ENCODE measurements at places on chromosomes 4 and X.

- no peak for DNase-seq
Measured at GRCh38 chr4:86050496-86050895, 309.4 kb downstream of the MAPK10 start.

- DNase-seq, result no peak
Measured at GRCh38 chrX:136529795-136530194, 2.2 kb upstream of the VGLL1 start.

DNA sequence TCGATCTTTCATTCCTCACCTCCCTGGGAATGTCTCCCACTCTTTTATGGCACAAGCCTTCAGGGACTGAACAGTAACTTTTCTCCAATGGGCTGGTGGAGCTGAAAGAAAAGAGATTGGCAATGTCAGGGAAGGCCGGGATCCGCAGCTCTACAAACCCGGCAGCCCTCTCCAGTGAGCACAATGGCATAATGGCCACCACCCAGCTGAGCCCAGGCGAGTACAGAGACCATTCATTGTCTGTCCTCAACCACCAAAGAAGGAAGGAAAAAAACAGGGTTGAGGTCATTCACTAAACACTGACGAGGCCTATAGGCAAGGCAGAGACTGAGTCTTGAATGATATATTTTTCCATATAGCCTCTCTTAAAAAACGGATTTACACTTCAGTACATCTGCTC lies 3.6 kb downstream of the GEMIN8 start:
- peak; percentile 84 for DNase-seq

DNA sequence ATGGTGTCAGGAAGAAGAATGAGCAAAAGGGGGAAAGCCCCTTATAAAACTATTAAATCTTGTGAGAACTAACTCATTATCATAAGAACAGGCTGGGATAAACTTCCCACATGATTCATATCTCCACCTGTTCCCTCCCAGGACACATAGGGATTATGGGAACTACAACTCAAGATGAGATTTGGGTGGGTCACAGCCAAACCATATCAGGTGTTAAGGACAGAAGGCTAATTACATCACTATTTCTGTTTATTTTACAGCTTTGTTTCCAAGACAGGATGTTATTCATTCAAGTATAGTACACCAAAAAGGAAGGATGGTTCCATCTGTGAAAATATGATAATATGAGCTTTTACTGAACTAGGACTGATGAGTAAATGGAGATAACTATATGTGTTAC lies 63.7 kb upstream of the ARSJ start:
- no peak for DNase-seq

DNA sequence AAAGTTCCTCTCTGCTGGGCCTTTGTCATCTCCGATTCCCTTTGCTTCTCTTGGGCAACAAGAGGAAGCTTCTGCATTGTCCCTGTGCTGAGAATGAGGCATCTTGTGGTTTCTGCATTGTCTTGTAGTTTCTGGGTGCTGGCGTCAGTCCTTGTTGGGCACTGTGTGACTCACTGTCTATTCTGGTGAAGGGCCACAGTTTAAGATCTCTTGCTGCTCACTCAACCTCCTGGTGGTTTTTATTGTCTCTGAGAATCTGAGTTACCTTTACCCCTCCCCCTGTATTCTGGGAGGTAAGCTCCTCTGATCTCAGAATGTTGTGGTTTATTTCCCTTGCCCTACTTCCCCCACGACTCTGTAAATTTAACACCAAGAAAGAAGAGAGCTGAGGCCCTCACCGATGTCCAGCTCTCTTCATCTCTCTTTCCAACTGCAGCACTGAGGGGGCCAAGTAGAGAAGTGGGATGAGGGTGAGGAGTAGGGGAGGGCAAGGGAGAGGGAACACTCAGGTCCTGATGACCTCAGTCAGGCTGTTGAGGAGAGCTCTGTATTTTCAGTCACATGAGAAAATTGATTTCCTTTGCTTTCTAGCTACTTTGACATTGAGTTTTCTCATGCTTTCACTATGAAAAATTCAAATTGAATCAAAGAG lies 441.6 kb upstream of the PITX2 start:
- DNase-seq, result no peak
